ENCODE measurements at places on chromosomes 4 and X. TPM values are rescaled to one million over a fixed set of nuclear protein-coding genes. Genes with fewer than 3 reads are reported as not detected.

RPS6KA6 gene
- 8.5 TPM for total RNA-seq

TNIP3 gene
- 0.14 TPM for total RNA-seq

OPRPN gene
- not detected for total RNA-seq

DNA sequence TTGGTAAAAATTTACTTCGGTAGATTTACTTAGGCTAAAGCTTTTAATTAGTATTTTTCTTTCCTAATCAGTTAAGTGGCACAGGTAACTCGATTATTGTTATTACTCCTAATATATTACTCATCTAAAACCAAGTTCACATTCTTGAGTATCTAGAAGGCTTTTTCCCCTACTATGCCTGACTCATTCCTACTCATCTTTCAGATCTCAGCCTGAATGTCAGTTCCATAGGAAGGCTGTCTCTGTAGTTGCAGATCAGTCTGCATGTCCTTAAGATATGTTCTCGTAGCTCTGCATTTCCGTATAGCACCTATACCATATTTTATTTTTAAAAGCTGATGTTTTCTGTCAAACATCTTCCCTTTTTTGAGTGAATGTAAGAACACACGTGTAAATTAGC lies 5.9 kb upstream of the FAM184B start:
- H3K36me3 ChIP-seq: no peaks in the 10 kb centered on the region
- H3K4me1 ChIP-seq: peaks cover 5% of the 10 kb centered on the region
- H3K27ac ChIP-seq: no peak overlapping the region
- no peak overlapping the region for H3K4me3 ChIP-seq
- no peaks in the 10 kb centered on the region for H3K27me3 ChIP-seq

GRCh38 chrX:20654596-20655106 lies 387.9 kb upstream of the RPS6KA3 start:
- no peak overlapping the region for H3K4me3 ChIP-seq
- no peaks in the 10 kb centered on the region for H3K4me1 ChIP-seq

ATP1B4 gene
- total RNA-seq: not detected

DNA sequence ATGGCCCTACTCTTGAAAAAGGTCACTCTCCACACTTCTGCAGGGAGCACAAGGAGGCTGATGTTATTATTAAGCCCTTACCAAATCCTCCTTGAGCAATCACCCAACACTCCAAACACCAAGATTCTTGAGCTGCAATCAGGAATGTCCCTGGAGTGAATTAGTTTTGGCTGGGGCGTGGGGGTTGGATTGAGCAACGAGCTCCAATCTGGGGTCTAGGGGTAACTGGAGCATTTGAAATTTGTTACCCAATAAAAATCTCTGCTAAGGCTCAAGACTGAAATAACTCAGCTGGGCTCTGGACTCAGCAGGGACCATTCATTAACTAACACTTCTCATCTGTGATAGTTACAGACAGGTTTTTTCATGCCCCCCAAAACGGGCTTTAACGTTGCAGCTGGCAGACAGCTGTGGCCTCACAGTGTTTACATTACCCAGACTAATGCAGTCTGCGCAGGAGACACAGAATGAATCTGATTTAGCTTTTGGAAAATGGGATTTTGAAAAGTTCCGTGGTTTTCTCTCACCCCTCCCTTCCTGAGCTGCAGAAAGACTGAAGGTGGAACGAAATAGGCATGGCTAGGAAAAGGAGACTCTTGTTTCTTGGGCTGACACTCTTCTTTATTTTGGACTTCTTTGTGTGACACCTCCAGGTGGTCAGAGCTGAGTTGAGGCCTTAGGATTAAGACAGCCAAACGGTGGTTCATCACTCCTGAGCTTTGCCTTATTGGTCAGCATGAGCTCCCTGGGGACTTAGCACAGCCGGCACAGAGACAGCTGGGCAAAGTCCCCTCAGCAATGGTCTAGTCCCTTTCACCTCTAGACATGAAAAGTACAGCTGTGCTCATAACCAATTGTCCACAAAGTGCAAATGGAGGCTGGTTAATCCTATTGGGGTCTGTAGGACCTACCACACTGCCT lies 26.6 kb downstream of the PLAC1 start:
- DNase-seq: peak; percentile 33
- H3K27ac ChIP-seq: no peak overlapping the region
- no peaks in the 10 kb centered on the region for H3K36me3 ChIP-seq

ZBED1 gene
- total RNA-seq: 19.9 TPM

DNA sequence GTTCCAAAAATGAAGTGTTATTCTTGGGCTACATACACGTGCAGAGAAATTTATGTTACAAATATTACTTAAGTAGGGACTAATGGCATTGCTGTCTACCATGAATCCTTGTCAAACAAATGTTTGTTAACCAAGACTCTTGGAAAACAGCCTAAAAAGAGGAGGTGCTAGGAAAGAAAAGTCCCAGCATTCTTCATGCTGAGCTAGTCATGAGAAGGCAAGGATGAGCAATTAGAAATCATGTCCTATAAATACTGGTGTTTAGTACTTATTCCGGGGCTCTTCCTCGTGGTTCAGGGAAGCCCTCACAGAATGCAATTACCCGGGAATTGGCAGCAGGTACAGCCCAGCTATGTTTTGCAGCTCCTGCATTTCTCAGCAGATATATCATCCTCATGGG lies 378.1 kb upstream of the FTHL17 start:
- DNase-seq: peak; percentile 28
- no peak overlapping the region for H3K27ac ChIP-seq
- H3K4me1 ChIP-seq: no peaks in the 10 kb centered on the region
- no peak overlapping the region for H3K4me3 ChIP-seq
- H3K27me3 ChIP-seq: no peaks in the 10 kb centered on the region

GRCh38 chrX:53939127-53939526 lies 105.1 kb downstream of the PHF8 start:
- H3K4me3 ChIP-seq: no peak overlapping the region
- H3K27ac ChIP-seq: no peak overlapping the region
- H3K4me1 ChIP-seq: no peaks in the 10 kb centered on the region

DNA sequence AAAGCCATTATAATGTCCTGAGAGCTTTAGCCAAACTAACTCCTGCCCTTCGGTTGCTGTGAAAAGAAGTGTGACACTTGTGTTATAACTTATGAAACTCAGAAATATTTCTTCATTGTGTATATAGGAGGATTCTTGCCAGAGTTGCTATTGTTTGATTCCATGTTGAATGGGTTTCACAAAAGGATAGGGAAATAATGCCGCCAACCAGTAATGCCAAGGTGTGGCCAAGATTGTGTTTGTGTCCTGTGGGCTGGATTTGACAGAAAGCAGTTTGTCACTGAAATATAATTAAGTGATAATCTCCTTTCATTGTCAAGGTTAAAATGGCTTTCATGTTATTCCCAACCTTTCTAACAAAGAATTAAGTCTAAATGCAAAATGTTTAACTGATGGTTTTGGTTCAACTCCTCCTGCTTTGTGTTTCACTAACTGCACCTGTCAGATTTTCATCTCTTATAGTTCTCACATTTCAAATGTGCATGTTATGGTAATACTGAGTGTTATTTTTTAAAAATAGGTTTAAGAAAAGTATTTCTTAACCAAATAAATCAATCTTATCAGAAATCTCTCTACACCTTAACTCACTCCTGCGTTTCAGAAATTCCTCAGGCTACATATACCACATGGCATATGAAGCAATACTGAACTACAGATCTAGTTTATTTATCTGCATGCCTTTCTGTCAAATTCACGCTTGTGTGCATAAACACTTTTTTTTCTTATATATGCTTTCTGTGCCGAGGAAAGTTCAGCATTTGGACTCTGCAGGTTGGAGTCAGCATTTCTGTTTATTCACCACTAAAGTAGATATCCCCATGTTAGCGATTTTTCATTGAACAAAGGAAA lies at the start of gene CLDN22:
CLDN22 (minus strand) TSS at position 66 of the 849 bp plus-strand sequence; CDS start at position 8, 58 bp downstream.
- no peak within 1 kb of the TSS for H3K27ac ChIP-seq
- no peaks in the 10 kb centered on the region for H3K27me3 ChIP-seq
- H3K4me3 ChIP-seq: no peak within 1 kb of the TSS
- no peaks in the 10 kb centered on the region for H3K4me1 ChIP-seq

DNA sequence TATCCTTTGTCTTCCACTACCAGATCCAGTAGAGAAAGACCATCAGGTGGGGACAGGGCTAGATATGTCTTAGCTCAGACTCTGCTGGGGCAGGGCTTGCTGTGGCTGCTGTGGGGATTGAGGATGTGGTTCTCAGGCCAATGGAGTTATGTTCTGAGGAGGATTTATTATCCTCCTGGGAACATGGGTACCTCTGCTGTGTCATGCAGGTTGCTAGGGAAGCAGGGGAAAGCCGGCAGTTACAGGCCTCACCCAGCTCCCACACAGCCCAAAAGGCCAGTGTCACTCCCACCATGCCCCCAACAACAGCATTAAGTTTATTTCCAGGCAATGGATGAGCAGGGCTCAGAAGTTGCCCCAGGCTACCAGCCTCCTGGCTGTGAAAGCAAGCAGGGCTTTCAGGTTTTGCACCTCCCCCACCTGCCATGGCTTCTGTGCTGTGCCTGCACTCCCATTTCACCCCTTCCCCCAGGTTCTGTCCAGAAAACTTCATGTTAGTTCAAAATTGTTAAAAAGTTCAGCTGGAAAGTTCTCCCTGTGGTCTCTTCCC lies 879.9 kb downstream of the ARAP2 start:
- no peaks in the 10 kb centered on the region for H3K36me3 ChIP-seq
- no peaks in the 10 kb centered on the region for H3K4me1 ChIP-seq

DNA sequence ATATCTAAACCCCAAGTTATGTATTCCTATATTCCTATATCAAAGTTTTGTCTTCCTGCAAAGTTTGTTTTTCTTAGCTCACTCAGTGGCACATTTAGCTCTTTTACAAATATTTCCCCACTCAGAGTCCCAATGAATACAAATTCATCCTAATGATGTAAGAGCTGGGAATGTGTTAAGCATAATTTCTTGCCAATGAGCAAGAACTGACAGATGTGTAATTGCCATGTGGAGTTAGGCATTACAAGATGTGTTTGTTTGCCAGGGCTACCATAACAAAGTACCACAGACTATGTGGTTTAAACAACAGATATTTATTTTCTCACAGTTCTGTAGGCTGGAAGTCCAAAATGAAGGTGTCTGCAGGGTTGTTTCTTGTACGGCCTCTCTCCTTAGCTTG lies 302.1 kb downstream of the KCTD8 start:
- no peak for DNase-seq
- no peaks in the 10 kb centered on the region for H3K27me3 ChIP-seq
- H3K4me3 ChIP-seq: no peak overlapping the region
- H3K36me3 ChIP-seq: no peaks in the 10 kb centered on the region
- H3K4me1 ChIP-seq: peaks cover 15% of the 10 kb centered on the region

GRCh38 chr4:93911671-93912070 lies 83.1 kb downstream of the ATOH1 start:
- H3K27me3 ChIP-seq: no peaks in the 10 kb centered on the region
- no peak overlapping the region for H3K27ac ChIP-seq
- H3K36me3 ChIP-seq: no peaks in the 10 kb centered on the region

DNA sequence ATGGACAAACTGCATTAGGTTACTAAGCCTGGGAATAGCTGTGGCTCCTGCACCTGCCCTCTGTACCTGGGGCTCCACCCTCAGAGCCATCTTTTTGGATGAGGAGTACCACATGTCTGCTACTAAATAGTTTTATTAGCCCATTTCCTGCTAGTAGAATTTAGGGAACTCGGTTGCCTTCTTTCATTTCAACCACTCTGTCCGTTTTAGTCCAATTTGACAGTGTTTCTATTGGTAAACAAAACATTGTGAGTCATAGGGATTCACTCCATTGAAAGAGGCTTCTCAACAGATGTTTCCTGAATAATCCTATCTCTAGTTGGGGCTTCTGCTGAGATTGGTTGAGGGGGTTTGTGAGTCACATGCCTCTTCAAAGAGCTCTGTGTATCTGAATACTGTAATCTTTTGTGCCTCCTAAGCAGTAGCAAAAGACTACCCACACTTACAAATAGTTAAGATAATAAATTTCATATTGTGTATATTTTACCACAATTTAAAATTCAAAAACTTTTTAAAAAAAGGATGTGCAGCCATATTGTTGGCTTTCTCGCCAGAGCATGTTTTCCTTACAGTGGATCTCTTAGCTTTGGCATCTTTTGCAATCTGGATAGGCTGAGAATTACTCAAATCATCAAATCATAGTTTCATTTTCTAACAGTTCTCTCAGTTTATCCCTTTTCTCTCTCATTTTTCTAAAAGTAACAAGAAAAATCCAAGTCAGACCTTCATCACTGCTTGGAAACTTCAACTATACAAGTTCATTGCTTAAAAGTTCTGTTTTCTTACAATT lies 9.9 kb downstream of the FAM200B start:
- no peak overlapping the region for H3K4me3 ChIP-seq
- peaks cover 59% of the 10 kb centered on the region for H3K4me1 ChIP-seq
- no peaks in the 10 kb centered on the region for H3K27me3 ChIP-seq

GRCh38 chr4:93513851-93514250 lies 314.7 kb upstream of the ATOH1 start:
- DNase-seq: no peak
- no peaks in the 10 kb centered on the region for H3K36me3 ChIP-seq
- H3K4me3 ChIP-seq: no peak overlapping the region
- no peaks in the 10 kb centered on the region for H3K27me3 ChIP-seq
- no peaks in the 10 kb centered on the region for H3K4me1 ChIP-seq

- H3K27ac ChIP-seq: peak overlapping the region; percentile 75
- DNase-seq: no peak
- H3K4me3 ChIP-seq: peak overlapping the region; percentile 65
- peaks cover 2% of the 10 kb centered on the region for H3K36me3 ChIP-seq
- H3K27me3 ChIP-seq: no peaks in the 10 kb centered on the region
These were observed 765 bp downstream of the CFAP97 start for GRCh38 chr4:185202984-185203485.

GRCh38 chr4:34158878-34159277 lies 2085.4 kb downstream of the ARAP2 start:
- H3K4me1 ChIP-seq: no peaks in the 10 kb centered on the region
- H3K27ac ChIP-seq: no peak overlapping the region
- H3K4me3 ChIP-seq: no peak overlapping the region

DNA sequence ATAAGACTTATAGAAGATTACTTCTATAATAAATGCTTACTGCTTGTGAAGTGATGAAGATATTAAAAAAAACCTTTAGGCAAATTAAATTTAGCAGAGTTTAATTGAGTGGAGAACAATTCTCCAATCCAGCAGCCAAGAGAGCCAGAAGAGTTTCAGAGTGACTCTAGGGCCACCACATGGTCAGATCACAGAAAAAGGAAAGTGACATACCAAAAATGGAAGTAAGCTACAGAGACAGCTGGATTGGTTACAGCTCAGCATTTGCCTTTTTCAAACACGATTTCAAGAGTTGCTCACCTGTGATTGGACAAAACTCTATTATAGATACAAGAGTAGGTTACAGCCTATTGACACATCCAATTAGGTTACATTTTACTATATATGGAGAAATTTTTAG lies 79.0 kb upstream of the TRAM1L1 start:
- H3K27me3 ChIP-seq: no peaks in the 10 kb centered on the region
- no peak for DNase-seq
- no peaks in the 10 kb centered on the region for H3K4me1 ChIP-seq
- no peaks in the 10 kb centered on the region for H3K36me3 ChIP-seq
- H3K27ac ChIP-seq: no peak overlapping the region

DNA sequence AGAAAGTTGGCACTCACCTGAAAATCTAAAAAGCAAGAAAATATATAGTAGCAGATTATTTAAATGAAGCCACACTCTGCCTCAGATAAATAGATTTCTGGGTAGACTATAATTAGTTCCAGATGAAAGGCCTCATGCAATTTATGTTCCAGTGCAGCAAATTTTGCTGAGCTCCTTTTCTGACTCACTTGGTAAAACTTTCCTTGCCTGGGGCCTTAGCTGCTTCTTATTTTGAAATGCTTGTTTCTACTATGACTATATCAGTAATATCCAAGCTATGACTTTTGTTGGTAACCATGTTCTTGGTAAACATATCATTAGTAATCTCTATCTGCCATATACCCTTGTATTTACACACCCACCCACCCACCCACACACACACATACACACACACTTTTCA lies 961.8 kb downstream of the SH3BGRL start:
- no peaks in the 10 kb centered on the region for H3K36me3 ChIP-seq
- H3K4me1 ChIP-seq: no peaks in the 10 kb centered on the region
